ENCODE measurements at places on chromosomes 4 and X.

GRCh38 chr4:113756005-113756410 is 5.5 kb downstream of the CAMK2D start:
- DNase-seq, result no peak

- DNase-seq, result no peak
Measured at GRCh38 chr4:108037884-108038283, 48.2 kb downstream of the HADH start.

DNA sequence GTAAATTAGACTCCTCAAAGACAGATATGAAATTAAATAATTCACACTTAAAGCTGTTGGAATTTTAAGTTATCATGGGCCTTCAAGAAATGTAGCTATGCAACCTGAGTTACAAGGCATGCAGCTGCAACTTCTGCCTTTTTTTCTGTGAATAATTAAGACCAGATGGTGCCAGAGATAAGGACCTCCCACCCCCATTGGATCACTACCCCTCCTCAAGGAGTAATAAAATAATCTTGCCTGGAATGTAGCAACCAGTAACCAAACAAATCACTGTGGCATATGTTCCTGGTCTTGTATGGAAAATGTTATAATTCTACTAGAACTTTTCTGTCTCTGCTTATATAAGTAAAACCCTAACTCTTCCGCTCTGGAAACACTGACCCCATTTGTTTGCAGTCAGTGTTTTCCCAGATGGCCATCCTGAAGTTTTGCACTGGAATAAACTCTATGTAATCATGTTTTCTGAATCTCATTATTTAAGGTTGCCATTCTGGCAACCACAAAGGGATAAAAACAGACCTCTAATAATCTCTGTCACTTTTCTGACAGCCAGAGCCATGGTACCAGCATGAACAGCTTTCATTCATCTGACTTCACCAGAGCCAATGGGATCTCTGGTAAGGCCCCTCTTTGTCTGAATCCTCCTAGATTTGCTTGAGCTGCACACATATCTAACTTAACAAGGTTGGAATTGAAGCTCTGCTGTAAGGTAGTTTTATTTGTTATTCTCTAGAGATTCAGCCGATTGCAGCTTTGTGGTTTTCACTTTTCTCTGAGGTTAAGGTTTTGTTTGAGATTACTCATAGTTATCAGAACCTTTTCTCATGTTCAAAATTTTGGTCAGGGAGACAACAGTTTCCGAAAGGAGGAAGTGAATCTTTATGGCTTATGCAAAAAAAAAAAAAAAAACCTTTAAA is 274.6 kb downstream of the NAF1 start:
- DNase-seq, result no peak

- peak; percentile 78 for DNase-seq
Measured at GRCh38 chr4:30718021-30718542, 2.1 kb upstream of the PCDH7 start.

DNA sequence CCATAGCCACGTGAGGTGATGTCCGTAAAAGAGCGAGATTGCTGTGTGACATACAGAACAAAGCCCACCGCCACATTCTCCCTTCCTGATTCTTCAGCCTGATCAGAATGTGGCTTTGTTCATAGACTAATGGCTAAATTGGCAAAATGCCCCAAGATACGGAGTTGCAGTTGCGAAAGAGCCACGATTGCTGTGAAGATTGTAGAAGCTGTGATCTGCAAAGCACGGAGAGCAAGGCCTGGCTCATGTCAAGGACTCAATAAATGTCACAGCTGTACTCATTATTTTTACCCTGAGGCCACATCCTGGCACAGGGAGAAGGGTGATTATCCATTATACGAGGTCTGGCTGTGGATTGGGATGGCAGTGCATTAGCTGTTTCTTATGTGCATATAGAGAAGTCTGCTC is 34.2 kb downstream of the ARSD start:
- no peak for DNase-seq

GRCh38 chrX:66698273-66699204 is 59.7 kb upstream of the EDA2R start:
- DNase-seq, result no peak
